ENCODE measurements at places on chromosomes 5 and 9.

- DNase-seq, result no peak
Measured at GRCh38 chr5:61245486-61245885, 83.2 kb upstream of the SMIM15 start.

GRCh38 chr5:72141440-72142355 lies 34.4 kb downstream of the MAP1B start:
- peak; percentile 96 for DNase-seq

- peak; percentile 51 for DNase-seq
Measured at GRCh38 chr9:134689321-134690181, 47.9 kb downstream of the COL5A1 start.

- peak; percentile 19 for DNase-seq
Measured at GRCh38 chr5:122942164-122942914, 94.2 kb downstream of the PPIC start.

DNA sequence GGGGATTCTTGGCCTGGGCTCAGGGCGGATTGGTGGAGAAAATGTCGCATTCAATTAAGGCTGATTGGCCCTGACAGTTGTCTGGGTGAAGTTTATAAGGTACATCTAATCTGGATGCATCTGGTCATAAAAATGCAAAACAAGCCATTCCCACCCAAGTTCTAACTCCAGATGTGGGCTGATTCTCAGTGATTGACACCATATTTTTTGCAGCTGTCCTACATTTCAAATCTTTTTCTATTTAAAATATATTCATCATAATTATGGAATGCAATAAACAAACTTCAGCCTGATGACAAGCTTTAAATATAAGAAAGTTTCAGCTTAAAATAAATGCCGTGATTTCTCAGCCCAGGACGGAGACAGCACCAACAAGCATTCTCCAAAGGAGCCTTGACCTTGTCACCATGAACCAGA lies 146.4 kb upstream of the SMIM23 start:
- DNase-seq, result no peak

DNA sequence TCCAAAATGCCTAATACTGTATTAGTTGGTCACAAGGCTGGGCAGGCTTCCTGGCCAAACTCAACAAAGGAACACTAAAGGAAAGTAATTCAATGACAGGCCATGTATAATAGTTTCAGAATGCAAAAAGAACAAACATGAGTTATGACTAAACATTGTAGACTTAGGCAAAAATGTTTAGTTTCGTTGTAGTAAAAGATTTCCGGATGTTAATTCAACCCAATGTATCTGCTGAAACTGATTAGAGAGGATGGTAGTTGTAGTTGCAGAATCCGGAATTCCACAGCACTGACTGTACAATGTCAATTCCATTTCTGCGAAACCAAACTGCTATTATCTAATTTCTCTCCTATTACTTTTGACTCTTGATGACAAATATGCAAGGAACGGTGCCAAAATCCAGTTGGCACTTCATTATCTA lies 117.9 kb upstream of the FST start:
- DNase-seq, result peak; percentile 86

DNA sequence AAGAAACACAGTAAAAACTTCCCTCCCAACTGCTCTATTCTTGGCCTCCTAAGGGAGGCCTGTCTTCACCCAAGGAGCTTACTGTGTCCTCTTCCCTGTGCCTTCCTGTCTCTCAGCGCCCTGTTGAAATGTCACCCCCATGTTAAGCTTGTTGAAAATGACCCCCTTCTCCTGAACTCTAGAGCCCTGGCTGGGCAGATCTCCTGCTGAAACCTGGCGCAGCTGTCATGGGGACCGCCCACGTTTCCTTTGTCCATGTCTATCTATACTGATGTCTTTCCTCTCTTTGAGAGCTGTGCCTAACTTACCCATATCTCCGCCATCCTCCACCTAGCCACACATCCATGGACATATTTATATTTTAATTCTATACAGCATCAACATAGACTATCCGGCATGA lies 33.3 kb downstream of the PTCH1 start:
- no peak for DNase-seq

GRCh38 chr9:76744336-76744735 lies 19.9 kb upstream of the PCA3 start:
- DNase-seq, result no peak

Data from astrocyte of the spinal cord (primary cell).